ENCODE measurements at places on chromosomes 16 and 17. TPM values are rescaled to one million over a fixed set of nuclear protein-coding genes. Genes with fewer than 3 reads are reported as not detected.

LGALS9B gene
- total RNA-seq = not detected

SCNN1B gene
- not detected for total RNA-seq

ATAD5 gene
- 26.3 TPM for total RNA-seq

KRTAP1-1 gene
- total RNA-seq = not detected

TBX21 gene
- total RNA-seq = not detected

CLDN6 gene
- 0.55 TPM for total RNA-seq

CDR2L gene
- 24.1 TPM for total RNA-seq

CD68 gene
- total RNA-seq = 1.6 TPM

- H3K27ac ChIP-seq = no peak overlapping the region
- no peak overlapping the region for H3K4me3 ChIP-seq
These were observed 2.6 kb downstream of the GPR179 start for GRCh38 chr17:38341035-38341721.

DNA sequence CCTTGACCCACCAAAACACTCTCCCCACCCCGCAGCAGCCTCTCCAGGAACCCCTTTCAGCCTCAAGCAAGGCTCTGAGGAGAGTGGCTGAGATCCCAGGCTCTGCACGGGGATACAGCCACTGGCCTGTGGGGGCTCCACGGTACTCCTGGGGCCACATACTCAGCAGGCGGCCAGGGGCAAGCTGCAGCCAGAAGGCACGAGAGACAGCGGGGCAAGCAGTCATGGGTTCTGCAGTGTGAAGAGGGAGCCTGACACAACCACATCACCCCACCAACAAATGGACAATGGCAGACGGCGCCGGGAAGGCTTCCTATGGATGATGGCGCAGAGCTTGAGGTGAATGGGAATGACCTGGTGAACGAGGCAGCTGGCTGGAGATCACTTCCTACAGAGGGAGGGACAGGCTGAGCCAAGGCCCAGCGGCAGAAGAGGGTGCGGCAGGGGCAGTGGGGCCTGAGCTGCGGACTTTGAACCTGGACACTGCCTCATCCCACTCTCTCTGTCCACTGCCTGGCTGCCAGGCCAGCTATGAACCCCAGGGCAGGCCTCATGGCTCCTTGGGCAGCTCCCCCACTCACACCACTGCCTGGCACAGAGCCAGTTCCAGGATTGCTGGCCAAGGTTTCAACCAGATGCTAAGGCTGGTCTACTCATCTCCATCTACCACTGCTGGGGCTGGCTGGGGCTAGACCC is 10.8 kb upstream of the BCAR1 start:
- peaks cover 51% of the 10 kb centered on the region for H3K4me1 ChIP-seq
- no peak for DNase-seq
- H3K27ac ChIP-seq = no peak overlapping the region
- peak overlapping the region; percentile 91 for H3K4me3 ChIP-seq
- H3K36me3 ChIP-seq = no peaks in the 10 kb centered on the region

- H3K27ac ChIP-seq = no peak within 1 kb of the TSS
- H3K4me3 ChIP-seq = no peak within 1 kb of the TSS
- H3K4me1 ChIP-seq = no peaks in the 10 kb centered on the region
- no peaks in the 10 kb centered on the region for H3K36me3 ChIP-seq
These were observed at the start of gene CACNA1H for GRCh38 chr16:1152651-1153259. CACNA1H (plus strand) TSS chr16:1153106; CDS start chr16:1153738, 632 bp downstream.

GRCh38 chr16:57091200-57091974 is 996 bp upstream of the CPNE2 start:
- H3K27me3 ChIP-seq = no peaks in the 10 kb centered on the region
- no peaks in the 10 kb centered on the region for H3K36me3 ChIP-seq
- DNase-seq = peak; percentile 39
- peak overlapping the region; percentile 83 for H3K27ac ChIP-seq
- H3K4me3 ChIP-seq = peak overlapping the region; percentile 94

- H3K4me1 ChIP-seq = peaks cover 5% of the 10 kb centered on the region
- DNase-seq = no peak
- H3K27me3 ChIP-seq = peaks cover 2% of the 10 kb centered on the region
- no peaks in the 10 kb centered on the region for H3K36me3 ChIP-seq
- H3K4me3 ChIP-seq = no peak overlapping the region
These were observed 11.4 kb downstream of the MYL4 start for GRCh38 chr17:47220531-47220999.

DNA sequence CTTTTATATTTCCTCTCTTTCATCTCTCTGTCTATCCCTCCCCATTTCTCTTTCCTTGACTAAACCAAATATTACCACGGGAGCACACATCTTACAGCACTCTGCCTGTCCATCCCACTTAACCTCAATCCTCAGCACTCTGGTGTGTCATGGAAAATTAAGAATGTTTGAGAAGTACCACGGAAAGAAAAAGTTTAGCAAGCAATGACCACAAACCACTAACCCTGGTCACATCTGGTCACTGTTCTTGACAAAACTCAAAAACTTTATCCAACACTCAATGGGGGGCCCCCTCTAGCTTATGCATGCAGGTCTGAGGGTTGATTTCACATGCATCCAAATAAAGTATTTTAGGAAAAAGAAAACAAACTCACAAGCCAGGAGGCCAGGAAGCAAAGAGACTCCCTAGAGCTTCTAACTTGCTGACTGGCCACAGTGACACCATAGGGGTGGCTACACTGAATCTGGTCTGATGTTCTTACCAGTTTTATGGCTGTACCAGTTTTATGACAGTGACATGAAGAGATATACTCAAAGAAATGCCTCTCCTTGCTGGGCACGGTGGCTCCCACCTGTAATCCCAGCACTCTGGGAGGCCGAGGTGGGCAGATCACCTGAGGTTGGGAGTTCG is 229.2 kb downstream of the STX8 start:
- no peak overlapping the region for H3K4me3 ChIP-seq
- DNase-seq = no peak
- peaks cover 3% of the 10 kb centered on the region for H3K36me3 ChIP-seq
- peaks cover 25% of the 10 kb centered on the region for H3K4me1 ChIP-seq
- no peaks in the 10 kb centered on the region for H3K27me3 ChIP-seq

DNA sequence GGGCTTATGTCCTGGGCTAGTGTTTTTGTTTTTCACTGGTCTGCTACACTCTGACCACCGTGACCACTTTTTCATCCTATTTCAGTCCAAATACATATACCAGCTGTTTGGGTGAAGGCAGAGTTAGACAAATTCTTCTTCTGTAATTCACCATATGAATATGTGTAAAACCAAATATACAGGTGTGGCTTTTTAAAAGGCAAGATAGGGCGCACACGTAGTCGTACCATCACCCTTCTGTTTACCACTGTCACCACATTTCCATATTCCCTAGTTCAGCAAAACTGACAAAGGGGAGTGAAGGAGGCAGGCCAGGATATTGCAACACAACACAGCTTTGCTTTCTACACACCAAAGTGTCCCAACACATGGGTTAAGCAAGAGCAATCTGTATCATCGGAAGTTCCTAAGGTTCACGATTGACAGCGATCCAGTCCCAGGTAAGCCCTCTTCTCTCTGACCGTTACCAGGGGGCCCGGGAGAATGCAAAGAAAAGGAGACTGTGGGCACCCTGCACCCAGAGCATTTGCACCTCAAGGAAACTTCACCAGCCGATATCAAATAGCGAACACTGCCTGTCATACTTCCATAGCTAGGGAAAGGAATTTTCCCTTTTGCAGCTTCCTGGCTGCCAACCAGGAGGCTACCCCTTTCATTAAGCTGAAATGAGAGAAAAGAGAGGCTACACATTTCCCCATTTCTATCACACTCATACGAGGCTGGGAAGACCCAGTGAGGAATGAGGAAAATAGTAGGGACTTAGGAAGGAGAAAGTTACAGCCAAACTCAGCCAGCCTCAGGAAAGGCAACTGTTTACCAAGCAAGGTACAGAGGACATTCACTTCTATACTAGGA is 23.1 kb downstream of the CREBBP start:
- H3K27ac ChIP-seq = no peak overlapping the region
- no peaks in the 10 kb centered on the region for H3K36me3 ChIP-seq
- peaks cover 56% of the 10 kb centered on the region for H3K4me1 ChIP-seq
- no peaks in the 10 kb centered on the region for H3K27me3 ChIP-seq

GRCh38 chr16:8832717-8833105 is 35.1 kb downstream of the PMM2 start:
- H3K4me3 ChIP-seq = no peak overlapping the region
- no peak for DNase-seq
- peaks cover 19% of the 10 kb centered on the region for H3K4me1 ChIP-seq
- no peaks in the 10 kb centered on the region for H3K27me3 ChIP-seq
- H3K27ac ChIP-seq = peak overlapping the region; percentile 95
- no peaks in the 10 kb centered on the region for H3K36me3 ChIP-seq

Measured in neural crest cell (in vitro differentiated cells).